Foreskin fibroblast (primary cell): ENCODE measurements at places on chromosomes 12 and 14.

GRCh38 chr14:73780391-73780790 is 66.2 kb upstream of the PNMA1 start:
- DNase-seq, result no peak

DNA sequence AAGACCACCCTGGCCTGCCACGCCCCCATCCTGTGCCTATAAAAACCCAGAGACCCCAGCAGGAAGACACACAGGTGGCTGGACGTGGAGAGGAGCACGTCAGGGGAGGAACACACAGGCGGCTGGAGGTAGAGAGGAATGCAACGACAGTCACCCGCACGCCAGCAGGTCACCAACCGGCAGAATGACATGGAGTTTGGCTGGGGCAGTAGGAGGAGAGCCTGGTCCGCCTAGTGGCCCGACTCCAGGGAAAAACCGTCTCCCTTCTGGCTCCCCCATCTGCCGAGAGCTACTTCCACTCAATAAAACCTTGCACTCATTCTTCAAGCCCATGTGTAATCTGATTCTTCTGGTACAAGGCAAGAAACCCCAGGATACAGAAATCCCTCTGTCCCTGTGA is 62.7 kb upstream of the KCNH3 start:
- no peak for DNase-seq

- DNase-seq, result no peak
These were observed 203.1 kb upstream of the CNOT2 start for GRCh38 chr12:70040141-70040540.

DNA sequence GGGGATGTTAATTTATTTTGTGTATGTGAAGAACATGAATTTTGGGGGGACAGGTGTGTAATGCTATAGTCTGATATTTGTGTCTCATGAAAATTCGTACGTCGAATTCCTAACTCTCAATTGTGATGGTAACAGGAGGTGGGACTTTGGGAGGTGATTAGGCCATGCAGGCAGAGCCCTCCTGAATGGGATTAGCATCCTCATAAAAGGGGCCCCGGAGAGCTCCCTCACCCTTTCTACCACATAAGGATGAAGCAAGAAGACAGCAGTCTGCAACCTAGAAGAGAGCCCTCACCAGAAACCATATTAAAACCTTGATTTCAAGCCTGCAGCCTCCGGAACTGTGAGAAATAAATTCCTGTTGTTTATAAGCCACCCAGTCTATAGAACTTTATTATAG is 165.4 kb downstream of the MDGA2 start:
- no peak for DNase-seq

- no peak for DNase-seq
These were observed 167.3 kb upstream of the GRIN2B start for GRCh38 chr12:14148489-14149270.

DNA sequence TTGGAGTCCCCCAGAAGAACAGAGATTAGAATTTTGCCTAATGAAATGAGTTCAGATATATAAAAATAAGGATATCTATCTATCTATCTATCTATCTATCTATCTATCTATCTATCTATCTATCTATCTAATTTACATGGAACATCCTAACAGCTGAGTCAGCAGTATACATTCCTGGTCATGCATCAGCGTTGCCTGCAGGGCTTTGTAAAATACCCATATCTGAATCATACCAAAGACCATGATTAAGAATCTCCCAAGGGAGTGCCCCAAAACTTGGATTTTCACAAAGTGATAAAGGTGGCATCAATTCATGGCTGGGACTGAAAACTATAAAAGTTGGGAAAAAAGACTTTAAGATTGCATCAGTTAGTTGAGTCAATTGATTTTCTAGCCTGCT is 32.7 kb upstream of the SYT10 start:
- no peak for DNase-seq

DNA sequence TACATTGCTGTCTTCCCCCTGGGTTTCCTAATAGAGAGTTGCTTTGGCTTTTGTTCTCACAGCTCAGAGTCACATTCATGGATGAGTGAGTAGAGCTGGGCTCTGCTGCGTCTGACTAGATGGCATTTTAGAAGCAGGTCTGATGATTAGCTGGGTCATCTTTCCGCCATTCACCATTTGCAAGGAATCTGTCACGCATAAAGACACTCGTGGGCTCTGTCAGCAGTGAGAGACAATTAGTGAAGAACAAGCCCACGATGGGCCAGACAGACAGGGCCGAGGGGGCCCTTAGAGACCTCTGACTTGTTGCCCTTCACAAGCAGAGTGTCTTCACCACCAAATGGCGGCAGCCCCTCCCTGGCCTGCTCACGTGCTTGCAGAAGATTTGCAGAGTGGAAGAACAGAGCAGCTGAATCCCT is 175.0 kb downstream of the CRADD start:
- no peak for DNase-seq

GRCh38 chr12:84702001-84702400 is 210.6 kb downstream of the SLC6A15 start:
- DNase-seq, result peak; percentile 57

DNA sequence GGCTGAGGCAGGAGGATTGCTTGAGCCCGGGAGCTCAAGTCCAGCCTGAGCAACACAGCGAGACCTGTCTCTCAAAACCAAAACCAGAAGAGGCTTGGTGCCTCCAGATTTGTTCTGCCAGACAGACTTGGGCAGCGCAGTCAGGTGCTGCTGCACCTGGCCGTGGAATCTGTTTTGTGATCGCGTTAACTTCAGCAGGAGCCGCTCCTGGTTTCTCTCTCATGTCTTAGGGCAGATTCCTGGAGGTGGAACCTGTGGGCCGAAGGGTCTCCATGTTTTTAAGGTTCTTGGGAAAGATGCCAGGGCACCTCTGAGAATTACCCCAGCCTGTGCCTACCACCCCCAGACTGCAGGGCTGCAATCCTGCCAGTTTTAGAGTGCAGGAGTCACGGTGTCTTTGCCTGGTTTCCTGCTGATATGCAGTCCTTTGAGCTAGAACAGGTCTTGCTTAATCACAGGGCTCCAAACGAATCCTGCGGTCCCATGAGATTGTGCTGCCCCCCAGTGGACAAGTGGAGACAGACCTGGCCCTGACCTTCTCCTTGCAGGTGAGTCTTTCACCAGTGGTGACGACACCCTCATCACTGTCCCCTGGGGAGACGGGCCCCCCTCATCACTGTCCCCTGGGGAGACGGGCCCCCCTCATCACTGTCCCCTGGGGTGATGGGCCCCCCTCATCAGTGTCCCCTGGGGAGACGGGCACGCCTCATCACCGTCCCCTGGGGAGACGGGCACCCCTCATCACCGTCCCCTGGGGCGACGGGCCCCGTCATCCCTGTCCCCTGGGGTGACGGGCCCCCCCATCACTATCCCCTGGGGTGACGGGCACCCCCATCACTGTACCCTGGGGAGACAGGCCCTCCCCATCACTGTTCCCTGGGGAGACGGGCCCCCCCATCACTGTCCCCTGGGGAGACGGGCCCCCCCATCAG is 37.6 kb downstream of the PACS2 start:
- peak; percentile 92 for DNase-seq

GRCh38 chr14:105354541-105354940 is 40.0 kb downstream of the PACS2 start:
- DNase-seq, result no peak

GRCh38 chr12:27502021-27502435 is 22.0 kb upstream of the PPFIBP1 start:
- no peak for DNase-seq

DNA sequence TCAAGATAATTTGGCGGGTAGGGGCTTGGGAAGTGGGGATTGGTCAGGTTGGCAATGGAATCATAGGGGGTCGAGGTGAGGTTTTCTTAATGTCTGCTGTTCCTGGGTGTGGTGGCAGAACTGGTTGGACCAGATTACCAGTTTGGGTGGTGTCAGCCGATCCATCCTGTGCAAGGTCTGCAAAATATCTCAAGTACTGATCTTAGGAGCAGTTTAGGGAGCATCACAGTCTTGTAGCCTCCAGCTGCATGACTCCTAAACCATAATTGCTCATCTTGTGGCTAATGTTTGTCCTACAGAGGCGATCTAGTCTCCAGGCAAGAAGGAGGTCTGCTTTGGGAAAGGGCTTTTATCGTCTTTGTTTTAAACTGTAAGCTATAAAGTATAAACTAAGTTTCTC is 868.4 kb downstream of the DIO2 start:
- no peak for DNase-seq

GRCh38 chr12:47237751-47238211 is 158.0 kb upstream of the AMIGO2 start:
- no peak for DNase-seq

DNA sequence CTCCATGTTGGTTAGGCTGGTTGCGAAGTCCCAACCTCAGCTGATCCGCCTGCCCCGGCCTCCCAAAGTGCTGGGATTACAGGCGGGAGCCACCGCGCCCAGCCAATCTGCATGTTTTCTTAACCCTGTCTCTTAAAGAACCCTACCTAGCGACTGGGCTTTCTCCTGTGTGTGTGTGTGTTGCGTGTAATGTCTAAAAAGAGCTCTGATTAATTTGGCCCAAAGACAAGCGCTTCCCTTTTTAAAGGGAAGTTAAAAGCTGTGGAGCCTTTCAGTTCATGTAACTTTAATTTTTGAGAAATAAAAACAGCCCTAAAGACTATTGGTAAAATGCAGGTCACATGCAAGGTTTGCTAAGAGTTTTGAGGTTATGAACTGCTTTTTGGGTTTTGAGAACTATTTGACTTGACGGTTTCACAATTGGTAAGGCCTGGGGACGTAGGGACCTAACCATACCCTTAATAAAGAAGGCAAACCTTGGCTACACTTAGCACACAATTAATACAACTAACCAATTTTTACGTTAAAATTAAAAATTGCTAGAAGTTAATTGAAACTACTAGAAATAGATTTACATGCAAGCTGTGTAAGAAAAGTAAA is 103.2 kb downstream of the KCNMB4 start:
- DNase-seq, result no peak

GRCh38 chr14:86915406-86915805 is 1077.6 kb downstream of the GALC start:
- DNase-seq, result no peak

DNA sequence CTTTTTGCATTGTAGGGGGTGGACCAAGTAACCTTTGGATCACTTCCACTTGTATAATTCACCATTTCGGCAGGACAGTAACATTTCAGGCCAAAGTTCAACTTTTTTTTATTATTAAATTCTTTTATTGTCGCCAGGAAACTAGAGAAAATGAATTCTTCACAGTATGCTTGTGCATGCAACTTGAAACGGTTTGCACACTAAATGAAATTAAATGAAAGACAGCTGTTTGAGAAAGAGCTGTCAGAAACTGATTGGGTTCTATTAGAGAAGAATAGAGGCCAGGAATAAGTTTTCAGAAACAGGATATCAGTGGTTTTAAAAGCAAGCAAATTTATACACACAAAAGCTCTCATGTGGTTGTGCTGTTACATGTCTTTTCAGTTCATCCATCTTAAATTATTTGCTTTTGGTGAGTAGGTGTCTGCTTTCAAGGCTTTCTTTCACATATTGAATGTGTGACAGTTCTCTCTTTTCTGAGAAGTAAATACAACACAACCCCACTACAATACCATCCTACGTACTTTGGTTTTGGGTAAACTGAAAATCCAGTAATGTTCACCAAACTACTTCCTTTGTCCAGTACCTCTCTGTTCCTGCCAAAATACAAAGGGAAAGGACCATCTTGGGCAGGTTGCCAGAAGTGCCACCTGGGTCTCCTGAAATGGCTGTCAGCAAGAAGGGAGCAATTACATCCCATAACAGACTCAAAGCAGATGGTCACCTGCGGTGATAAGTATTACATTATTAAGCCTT is 291.7 kb downstream of the RAD51B start:
- no peak for DNase-seq

- DNase-seq, result peak; percentile 46
These were observed 22.5 kb downstream of the SLC35E3 start for GRCh38 chr12:68768431-68768939.

GRCh38 chr14:99961826-99962518 is 103.2 kb upstream of the EVL start:
- no peak for DNase-seq

GRCh38 chr12:31479516-31480210 is 111.3 kb downstream of the DENND5B start:
- DNase-seq, result no peak

- no peak for DNase-seq
These were observed 85.5 kb upstream of the PTPRB start for GRCh38 chr12:70722584-70723343.

GRCh38 chr14:73768107-73768506 is 53.9 kb upstream of the PNMA1 start:
- no peak for DNase-seq

DNA sequence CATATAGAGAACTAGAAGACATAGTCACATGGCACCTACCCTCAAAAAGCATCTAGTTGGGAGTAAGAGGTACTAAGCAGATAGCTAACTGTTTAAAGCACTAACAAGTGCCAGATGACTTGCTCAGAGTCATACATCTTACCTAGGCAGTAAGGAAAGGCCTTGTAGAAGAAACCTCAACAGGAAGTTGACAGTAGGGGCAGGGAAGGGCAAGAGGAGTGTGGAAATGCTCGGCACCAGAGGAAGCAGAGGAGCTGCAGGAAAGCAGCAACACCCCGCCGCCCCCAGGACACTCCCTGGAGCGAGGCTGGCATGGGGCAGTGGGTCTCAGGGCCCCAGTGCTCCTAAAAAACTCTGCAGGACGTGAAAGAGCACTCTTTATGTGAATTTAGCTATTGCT is 92.9 kb downstream of the PPP2R5C start:
- no peak for DNase-seq

DNA sequence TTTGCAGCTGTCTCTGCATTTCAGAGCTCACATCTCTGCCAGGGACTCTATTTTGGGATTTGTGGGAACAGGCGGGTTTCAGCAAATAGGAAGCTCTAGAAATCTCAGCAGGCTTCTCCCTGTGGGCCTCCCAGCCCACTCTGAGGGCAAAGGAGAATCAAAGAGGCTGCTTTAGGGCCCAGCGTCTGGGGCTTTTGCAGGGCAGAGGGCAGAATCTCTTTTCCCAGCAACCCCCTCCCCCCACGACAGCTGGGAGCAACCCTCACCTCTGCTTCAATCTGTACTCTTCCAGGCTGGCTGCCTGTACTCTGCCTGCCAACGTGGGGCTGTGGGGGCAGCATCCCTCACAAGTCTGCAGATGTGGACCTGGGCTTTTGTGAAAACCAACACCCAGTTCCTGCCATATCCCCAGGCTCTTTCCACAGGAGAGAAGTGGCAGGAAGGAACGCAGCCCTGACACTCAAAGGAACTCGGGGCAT is 529.6 kb upstream of the TBX3 start:
- DNase-seq, result no peak

DNA sequence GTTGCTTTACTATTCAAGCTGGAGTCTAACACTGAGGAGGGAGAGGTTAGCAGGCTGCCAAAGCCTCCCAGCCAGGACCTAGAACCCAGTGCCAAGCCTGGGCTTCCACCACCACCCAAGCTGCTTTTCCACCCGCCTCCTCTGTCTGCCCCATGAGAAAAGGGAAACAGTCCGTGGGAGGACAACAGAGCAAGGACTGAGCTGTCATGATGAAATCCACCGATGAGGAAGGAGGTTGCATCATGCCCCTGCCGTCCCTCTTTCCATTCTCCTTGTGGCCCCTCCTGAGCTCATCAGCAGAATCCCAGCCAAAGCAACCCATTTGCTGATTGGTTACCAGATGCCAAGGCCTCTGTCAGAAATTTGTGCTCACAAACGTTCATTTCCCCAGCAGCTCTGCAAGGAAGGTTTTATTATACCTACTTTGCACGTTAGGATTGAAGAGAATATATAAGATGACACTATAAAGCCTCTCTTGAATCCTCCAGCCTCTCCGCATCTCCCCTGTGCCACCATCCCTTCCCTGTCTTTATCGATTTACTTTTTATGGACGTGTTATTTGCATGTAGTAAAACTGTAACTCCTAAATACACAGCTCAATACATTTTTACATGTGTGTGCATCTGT is 6.3 kb upstream of the SERPINA1 start:
- peak; percentile 24 for DNase-seq

- DNase-seq, result no peak
These were observed 53.8 kb downstream of the TRPV4 start for GRCh38 chr12:109779382-109779781.

GRCh38 chr12:122501489-122501989 is 807 bp upstream of the ZCCHC8 start:
- no peak for DNase-seq
